Right ventricle myocardium superior (tissue), 1 donor: ENCODE measurements at places on chromosomes 11 and 22. TPM values are rescaled to one million over a fixed set of nuclear protein-coding genes. Genes with fewer than 3 reads are reported as not detected.

DNA sequence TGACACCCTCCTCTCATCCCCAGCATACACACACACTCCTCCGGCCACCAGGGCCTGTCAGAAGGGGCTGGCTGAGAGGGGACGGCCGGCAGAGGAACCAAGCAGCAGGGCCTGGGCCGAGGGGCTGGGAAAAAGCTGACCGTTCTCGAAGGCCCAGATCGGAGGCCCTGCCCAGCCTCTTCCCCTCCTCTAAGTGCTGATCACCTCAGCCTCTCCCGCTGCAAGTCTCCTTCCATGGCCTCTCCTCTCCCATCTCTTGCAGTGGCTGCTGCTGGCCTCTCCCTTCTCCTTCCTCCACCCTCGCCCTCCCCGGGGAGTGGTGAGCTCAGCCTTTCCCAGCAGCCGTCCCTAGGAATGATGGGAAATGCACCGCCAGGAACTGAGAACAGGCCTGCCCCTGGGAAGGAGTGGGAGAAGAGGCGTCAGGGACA is 39.6 kb downstream of the ARRB1 start:
- peak; percentile 89 for DNase-seq

GRCh38 chr11:103325686-103326069 is 216.5 kb downstream of the DYNC2H1 start:
- DNase-seq: no peak

- no peak for DNase-seq
Observed at GRCh38 chr11:12507391-12507790, 130.0 kb downstream of the PARVA start.

DNA sequence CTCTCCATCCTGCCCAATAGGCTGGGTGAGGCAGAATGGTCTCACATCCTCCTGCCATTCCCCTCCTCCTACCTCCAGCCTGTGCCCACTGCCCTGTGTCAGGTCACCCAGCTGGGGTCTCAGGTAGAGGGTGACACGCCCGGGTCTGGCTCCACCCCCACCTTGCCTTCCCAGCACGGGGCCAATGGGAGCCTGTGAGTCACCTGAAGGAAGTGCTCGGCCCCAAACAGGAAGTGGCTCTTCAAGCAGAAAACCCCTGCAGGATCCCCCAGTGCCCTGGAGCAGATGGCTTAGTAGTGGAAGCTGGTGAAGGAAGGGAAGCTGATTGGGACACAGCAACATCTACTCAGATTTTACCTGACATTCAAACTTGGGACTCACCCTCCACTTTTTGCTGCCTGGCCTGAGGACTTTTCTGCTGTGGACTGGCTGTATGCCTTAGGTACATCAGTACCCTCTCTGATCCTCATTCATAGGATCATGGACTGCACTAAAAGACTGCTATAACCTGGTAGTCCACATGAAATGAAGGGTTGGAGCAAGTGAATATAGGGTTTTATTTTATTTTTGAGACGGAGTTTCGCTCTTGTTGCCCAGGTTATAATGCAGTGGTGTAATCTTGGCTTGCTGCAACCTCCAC is 33.4 kb downstream of the GDPD5 start:
- DNase-seq: no peak

GRCh38 chr11:6640985-6641701 is 14.5 kb downstream of the DCHS1 start:
- no peak for DNase-seq

- DNase-seq: no peak
Observed at GRCh38 chr11:36564376-36565030, 3.3 kb upstream of the RAG1 start.

GRCh38 chr11:74306435-74307175 is 4.8 kb downstream of the P4HA3 start:
- no peak for DNase-seq

- no peak for DNase-seq
Observed at GRCh38 chr11:121561240-121561639, 108.5 kb upstream of the SORL1-AS1 start.

DNA sequence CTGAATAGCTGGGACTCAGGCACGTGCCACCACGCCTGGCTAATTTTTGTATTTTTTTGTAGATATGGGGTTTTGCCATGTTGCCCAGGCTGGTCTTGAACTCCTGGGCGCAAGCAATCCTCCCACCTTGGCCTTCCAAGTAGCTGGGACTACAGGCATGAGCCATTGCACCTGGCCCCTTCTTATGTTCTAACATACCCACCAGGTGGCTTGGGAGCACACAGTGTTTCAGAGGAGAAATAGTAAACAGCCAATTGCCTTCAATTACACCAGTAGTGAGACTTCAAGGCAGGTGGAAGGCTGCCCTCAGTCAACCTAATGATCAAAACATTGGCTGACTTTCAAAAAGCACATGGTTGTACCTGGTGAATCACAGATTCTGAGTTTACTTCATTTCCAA is 167.2 kb downstream of the SWAP70 start:
- no peak for DNase-seq

DNA sequence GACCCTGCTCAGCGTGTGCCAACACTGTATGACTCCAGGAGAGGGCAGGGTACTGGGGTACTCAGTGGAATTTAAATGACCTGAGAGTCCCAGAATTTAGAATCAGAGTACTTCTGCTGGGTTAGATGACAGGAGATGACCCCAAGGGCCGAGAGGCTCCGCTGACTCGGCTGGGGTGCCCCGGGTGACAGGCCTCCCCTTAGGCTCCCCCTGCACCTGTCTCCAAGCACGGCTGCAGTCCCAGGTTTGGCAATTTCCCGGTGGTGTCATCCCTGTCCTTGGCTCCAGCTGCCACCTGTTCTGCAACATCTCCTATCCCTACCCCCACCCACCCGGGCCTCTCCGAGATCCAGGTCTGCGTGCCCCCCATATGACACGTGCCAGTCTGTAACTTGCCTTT is 1.3 kb downstream of the ACTN3 start:
- DNase-seq: no peak

GRCh38 chr22:27627444-27627833 is 174.1 kb downstream of the MN1 start:
- DNase-seq: no peak

DNA sequence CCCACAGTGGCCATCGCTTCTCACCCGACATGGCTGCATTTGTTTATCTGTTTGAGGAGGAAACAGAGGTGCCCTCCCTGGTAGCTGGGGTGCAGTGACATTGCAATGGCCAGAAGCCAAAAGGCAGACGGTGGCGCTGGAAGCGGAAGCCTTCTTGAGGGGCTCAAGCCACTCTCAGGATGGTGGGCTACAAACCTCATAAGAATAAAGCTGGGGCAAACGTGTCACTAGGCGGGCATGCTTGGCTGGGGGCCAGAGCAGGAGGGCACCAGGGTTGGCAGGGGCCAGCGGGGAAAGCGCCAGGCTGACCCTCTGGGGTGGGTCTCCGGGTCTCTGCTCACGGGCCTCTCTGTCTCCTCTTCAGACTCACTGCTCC is 12.6 kb downstream of the TNNT3 start:
- DNase-seq: peak; percentile 39

DNA sequence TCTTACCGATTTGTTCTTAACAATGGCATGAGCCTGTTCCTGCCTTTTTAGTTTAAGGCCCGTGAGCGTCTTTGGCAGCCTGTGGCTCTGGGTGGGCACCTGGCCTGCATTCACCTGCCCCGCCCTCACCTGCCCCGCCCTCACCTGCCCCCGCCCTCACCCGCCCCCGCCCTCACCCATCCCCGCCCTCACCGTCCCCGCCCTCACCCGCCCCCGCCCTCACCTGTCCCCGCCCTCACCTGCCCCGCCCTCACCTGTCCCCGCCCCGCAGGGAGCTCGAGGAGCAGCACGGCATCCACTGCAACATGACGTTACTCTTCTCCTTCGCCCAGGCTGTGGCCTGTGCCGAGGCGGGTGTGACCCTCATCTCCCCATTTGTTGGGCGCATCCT is 14.2 kb downstream of the GATD1 start:
- DNase-seq: no peak

DNA sequence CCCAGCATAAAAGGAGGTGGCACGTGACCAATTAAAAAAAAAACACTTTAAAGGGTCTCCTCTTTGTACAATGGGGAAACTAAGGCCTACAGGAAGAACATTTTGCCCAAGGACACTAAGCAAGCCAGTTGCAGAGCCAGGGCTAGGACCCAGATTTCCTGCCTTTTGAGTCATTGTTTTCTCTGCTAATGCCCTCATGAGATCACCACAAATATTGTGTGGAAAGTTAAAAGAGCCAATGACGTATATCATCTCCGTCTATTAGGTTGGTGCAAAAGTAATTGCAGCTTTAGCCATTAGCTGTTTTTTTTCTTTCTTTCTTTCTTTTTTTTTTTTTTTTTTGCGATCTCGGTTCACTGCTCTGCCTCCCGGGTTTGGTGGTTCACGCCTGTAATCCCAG is 24.1 kb upstream of the LRRC32 start:
- no peak for DNase-seq

DNA sequence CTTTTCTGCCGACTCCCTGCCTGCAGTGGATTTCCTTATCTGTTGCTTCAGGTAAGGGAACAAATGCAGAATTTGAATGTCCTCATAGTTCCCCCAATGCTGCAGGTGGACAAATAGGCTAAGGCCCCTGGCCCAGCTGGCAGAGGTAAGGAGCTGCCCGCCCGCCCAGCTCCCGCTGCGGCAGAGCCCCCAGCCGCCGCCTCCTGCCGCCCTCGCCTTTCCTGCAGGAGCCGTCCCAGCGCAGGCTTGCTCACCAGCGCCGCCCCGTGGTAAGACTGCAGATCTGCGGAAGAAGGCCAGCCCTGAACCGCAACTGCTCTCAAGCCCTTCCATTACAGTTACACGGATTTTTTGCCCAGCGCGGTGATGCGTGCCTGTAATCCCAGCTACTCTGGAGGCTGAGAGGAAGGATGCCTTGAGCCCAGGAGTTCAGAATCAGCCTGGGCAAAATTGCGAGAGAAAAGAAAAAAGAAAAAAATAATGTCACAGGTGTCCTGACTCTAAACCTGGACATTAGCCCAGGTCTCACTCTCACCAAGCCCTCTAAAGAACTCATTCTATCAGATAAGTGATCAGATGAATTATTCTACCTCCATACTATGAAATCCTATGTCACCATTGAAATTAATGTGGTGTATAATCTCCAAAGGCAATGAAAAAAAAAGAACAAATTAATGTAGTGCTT is 51.2 kb upstream of the EMID1 start:
- DNase-seq: peak; percentile 85

TMEM191B gene
- total RNA-seq: 0.32 TPM

INPP5J gene
- total RNA-seq: 15.4 TPM

OR5B21 gene
- not detected for total RNA-seq

IGSF9B gene
- total RNA-seq: 38.9 TPM

MOGAT2 gene
- 0.13 TPM for total RNA-seq

OR5D13 gene
- total RNA-seq: not detected
